Right lung (tissue), 10 donors: ENCODE measurements at places on chromosomes 3 and 15. TPM values are rescaled to one million over a fixed set of nuclear protein-coding genes. Genes with fewer than 3 reads are reported as not detected.

- DNase-seq: peak; percentile 73
Measured at GRCh38 chr3:46909535-46910161, 32.1 kb downstream of the PTH1R start.

Gene TTC23
- polyA plus RNA-seq: 41.9 TPM

DNA sequence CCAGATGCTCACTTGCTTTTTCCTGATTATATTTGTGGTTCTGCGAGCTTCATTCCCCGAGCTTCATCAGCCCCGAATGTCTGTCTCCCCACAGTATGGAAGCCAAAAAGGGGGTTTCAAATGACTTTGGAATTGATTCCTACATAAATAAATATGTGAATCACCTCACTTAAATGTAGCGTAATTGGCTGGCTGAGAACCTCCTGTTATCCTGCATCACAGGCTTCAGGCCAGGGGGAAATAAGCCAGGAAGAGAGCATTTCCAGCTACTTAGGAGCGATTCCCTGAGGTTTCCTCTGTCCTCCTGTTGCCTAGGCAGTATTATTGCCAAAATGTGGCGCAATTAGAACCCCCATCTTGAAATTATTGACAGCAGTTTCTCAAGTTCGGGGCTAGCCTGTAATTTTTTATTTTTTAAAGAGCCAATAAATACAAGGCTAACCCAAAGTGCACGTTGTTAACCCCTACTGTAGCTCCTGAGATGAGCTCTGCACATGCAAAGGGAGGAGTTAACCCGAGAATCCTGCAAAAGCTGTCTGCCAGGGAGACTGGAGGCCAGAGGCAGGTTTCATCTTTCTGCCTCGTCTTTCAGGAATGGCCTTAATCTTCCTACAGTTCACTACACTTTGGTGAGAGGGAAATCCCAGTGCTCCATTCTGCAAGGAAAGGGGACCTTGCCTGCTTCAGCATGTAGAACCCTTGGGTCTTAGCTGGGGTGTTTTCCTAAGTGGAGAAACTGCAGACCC is 148.2 kb downstream of the ADAMTS9 start:
- DNase-seq: peak; percentile 73

GRCh38 chr3:172669021-172669420 is 41.8 kb downstream of the NCEH1 start:
- no peak for DNase-seq

- no peak for DNase-seq
Measured at GRCh38 chr15:90812958-90813265, 55.5 kb upstream of the FURIN start.

Gene SLC22A13
- 0.24 TPM for polyA plus RNA-seq

DNA sequence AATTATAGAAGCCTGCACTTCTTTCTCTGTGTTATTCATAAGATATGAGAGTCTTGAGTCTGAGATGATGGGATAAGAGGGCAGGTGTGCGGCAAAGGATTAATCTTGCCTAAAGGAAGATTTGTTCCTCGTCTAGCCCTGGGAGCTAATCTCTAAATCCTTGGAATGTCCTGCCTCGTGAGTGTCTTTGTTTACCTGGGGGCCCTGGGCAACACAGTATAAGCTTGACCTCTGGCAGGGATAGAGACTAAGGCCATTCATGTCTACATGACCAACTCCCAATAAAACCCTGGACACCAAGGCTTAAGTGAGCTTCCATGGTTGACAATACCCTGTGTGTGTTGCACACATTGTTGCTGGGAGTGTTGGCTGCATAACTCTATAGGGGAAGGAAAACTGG is 3.2 kb upstream of the AGBL1 start:
- DNase-seq: no peak

GRCh38 chr3:27290760-27291159 is 78.4 kb downstream of the NEK10 start:
- no peak for DNase-seq

DNA sequence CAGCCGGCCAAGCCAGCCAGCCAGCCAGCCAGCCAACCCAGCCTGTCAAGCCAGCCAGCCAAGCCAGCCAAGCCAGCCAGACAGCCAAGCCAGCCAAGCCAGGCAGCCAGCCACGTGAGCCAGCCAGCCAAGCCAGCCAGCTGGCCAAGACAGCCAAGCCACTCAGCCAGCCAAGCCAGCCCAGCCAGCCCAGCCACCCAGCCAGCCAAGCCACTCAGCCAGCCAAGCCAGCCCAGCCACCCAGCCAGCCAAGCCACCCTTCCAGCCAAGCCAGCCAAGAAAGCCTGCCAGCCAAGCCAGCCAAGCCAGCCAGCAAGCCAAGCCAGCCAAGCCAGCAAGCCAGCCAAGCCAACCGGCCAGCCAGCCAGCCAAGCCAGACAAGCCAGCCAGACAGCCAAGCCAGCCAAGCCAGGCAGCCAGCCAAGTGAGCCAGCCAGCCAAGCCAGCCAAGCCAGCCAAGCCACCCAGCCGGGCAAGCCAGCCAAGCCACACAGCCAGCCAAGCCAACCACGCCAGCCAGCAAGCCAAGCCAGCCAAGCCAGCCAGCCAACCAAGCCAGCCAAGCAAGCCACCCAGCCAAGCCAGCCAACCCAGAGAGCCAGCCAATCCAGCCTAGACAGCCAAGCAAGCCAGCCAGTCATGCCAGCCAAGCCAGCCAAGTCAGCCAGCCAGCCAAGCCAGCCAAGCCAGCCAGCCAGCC is 199.5 kb downstream of the GOLGA6L6 start:
- no peak for DNase-seq

Gene TPRG1
- 0.78 TPM for polyA plus RNA-seq

- no peak for DNase-seq
Measured at GRCh38 chr3:170327040-170327808, 30.3 kb upstream of the SKIL start.

- no peak for DNase-seq
Measured at GRCh38 chr15:57273402-57273801, 102.9 kb upstream of the CGNL1 start.

Gene MYO5C
- polyA plus RNA-seq: 37.5 TPM

DNA sequence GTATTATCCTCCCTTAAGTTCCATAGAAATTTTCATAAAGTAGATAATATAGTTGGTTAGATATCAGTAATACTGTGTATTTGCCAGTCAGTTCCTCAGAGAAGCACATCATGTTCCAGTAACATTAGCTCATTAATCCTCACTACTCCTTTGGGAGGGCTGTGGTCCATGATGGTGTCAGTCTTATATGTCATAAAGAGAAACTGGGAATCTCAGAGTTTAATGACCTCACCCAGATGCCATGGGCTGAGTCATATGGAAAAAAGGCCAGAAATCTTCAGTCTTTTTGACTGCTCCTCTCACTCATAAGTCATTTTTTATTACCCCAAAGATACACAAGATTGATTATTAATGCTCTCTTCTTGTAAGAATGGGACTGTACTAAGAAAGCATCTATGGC is 188.6 kb downstream of the CHL1 start:
- no peak for DNase-seq

Gene ISLR
- polyA plus RNA-seq: 57.8 TPM

DNA sequence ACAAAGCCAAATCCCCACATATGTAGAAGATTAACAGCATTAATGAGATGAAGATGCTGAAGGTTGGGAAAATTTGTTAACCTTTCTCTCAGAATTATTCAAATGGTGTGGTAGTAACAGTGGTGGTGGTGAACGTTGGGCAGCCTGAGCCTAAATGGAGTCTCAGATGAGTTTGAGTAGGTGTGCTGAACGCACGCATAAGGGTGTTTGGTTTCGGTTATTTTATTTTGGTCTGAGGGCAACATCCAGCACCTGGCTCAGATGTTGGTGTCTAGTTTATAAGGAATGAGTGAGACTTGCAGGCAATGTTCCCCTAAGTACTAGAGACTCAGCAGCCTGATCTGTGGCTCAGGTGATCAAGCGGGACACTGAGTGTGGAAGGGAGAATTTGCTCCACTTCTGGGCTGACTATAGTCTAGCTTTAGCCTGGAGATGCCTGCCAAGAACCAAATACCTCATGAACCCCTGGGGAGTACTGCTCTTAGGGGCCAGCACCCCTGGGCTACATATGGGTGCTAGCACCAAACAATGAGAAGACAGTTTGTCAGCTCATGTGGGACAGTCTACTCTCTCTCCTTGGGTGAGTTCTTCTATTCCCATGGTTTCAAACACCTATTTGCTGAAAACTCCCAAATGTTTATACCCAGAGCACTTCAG is 39.5 kb upstream of the ATP2C1 start:
- DNase-seq: no peak

GRCh38 chr3:11636394-11636770 is 7.3 kb downstream of the VGLL4 start:
- DNase-seq: peak; percentile 70

DNA sequence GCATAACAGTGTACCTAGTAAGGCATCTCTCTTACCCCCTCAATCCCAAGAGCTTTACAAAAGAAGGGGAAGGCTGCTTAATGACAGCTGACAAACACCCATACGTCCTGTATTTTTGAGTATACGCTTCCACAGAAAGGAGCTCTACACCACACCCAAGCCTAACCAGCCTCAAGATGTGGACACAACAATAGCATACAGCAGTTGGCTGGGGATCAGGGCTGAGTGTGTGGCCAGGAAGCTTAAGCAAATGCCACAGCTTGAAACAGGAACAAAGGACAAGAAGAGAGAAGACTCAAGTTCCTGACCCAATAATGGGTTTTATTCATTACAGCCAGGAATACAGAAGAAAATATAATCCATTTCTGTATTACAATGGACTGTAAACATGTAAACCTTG is 6.9 kb downstream of the HEXA start:
- DNase-seq: no peak

- no peak for DNase-seq
Measured at GRCh38 chr15:41512940-41513505, 604 bp downstream of the LTK start.

GRCh38 chr3:195203606-195204005 is 67.4 kb downstream of the XXYLT1 start:
- DNase-seq: no peak

DNA sequence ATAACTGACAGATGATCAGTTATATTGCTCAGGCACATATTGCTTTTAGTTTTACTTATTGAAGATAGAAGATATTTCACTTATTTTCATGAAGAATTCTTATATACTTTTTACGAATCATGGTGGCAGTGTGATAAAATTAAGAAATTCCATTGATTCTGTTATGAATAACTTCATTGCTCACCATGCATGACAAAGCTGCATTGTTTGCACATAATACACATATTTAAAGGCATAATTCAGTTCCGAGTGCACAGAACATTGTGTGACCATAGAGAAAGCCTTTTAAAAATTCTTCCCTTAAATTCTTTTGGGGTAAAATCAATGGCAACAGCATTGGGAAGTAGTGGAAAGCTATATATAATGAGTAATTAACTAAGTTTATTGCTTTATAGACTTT is 82.5 kb upstream of the NAALADL2 start:
- no peak for DNase-seq

Gene SLC6A11
- 0.09 TPM for polyA plus RNA-seq

Gene DYNLT2B
- polyA plus RNA-seq: 26.4 TPM

Gene SCG3
- polyA plus RNA-seq: 2.3 TPM

- peak; percentile 63 for DNase-seq
Measured at GRCh38 chr3:114624571-114625181, 330.8 kb downstream of the TIGIT start.

DNA sequence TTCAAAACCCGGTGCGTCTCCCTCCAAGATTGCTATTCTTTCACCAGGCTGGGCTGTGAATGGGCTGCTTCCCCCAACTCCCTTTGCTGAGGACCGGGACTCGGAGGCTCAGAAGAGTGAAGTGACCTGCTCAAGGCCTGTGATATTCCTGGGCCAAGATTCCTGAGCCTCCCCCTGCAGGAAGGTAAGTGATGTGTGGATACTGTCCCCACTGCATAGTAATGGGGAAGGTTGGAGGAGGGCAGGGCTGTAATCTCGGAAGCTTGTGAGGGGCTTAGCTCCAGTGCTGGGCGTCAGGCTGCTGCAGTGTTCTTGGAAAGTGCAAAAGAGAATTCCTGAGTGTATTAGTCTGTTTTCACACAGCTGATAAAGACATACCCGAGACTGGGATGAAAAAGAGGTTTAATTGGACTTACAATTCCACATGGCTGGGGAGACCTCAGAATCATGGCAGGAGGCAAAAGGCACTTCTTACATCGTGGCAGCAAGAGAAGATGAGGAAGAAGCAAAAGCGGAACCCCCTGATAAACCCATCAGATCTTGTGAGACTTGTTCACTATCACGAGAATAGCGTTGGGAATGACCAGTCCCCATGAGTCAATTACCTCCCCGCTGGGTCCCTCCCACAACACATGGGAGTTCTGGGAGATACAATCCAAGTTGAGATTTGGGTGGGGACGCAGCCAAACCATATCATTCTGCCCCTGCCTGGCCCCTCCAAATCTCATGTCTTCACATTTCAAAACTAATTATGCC is 67.6 kb downstream of the EFCAB12 start:
- no peak for DNase-seq

Gene LIPC
- 0.32 TPM for polyA plus RNA-seq

Gene DUOXA2
- polyA plus RNA-seq: 0.14 TPM

DNA sequence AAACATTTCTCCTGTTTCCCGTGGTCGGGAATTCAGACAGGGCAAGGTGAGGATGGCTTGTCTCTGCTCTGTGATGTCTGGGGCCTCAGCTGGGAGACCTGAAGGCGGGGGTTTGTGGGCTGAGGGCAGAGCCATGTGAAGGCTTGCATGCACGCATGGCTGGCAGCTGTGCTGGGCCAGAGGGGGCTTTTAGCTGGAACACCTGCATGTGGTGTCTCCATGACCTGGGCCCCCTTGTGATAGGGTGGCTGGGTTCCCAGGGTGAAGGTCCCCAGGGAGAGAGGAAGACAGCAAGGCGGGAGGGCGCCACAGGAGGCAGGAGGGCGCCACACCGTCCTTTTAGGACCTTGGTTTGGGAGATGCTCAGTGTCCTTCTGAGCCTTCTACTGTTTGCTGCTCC is 101.6 kb upstream of the PRR23E start:
- DNase-seq: no peak

DNA sequence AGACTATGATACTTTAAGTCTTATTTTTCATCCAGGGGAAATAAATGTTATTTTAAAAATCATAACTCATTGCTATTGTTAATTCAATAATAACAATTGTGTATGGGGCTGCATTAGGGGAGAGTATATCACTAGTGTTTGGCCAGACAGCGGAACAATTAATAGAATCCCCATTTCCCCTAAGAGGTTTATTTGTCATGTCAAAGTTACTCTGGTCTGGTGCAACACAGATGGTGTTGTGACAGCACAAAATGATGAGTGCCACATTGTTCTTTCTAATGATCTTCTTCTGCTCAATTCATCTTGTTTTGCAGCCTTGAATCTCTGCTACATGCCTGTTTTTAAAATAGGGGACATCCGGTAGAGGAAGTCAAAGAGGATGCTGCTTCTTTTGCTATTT is 351.6 kb downstream of the NSUN3 start:
- DNase-seq: no peak

DNA sequence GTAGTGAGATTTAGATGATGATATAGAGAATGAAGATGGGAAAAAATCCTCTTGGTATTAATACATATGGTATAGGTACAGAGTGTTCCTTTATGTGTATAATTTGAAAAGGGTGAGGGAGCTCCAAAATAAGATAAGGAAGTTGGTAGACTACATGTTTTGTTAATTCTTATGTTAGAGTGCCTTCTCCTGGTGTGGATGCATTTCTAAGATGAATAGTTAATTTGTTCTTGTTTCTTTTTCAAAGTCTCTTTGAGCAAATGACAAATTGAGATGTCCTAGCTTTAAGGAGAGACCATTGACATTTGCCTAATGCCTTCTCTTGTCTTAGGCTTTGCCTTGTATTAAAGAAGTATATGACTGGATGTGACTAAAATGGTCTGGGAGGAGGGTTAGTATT is 34.1 kb downstream of the AKAP13 start:
- no peak for DNase-seq

Gene SPTSSB
- 11.3 TPM for polyA plus RNA-seq

Gene TMEM45A
- 46.3 TPM for polyA plus RNA-seq
